ENCODE measurements at places on chromosomes 12 and 14. TPM values are rescaled to one million over a fixed set of nuclear protein-coding genes. Genes with fewer than 3 reads are reported as not detected.

The TCTN2 gene
- 0.43 TPM for polyA plus RNA-seq

The NGB gene
- polyA plus RNA-seq = not detected

The GNB3 gene
- polyA plus RNA-seq = not detected

The AMHR2 gene
- polyA plus RNA-seq = not detected

The TSHR gene
- not detected for polyA plus RNA-seq

The RGS6 gene
- polyA plus RNA-seq = not detected

The ESPL1 gene
- polyA plus RNA-seq = not detected

The PNMA1 gene
- 20.9 TPM for polyA plus RNA-seq

The RBM23 gene
- 49.7 TPM for polyA plus RNA-seq

The CLEC12A gene
- 0.55 TPM for polyA plus RNA-seq

The FAM181A gene
- not detected for polyA plus RNA-seq

The CLECL1 gene
- 168 TPM for polyA plus RNA-seq

The CBLN3 gene
- 2.9 TPM for polyA plus RNA-seq

The CCND2 gene
- polyA plus RNA-seq = 11.7 TPM

The C12orf50 gene
- polyA plus RNA-seq = not detected

The FKBP3 gene
- 63.6 TPM for polyA plus RNA-seq

The FUT8 gene
- polyA plus RNA-seq = 14.0 TPM

The TMEM52B gene
- polyA plus RNA-seq = not detected

The AQP6 gene
- polyA plus RNA-seq = not detected

The LHX5 gene
- polyA plus RNA-seq = not detected

The LMO3 gene
- polyA plus RNA-seq = not detected

The OR11H7 gene
- polyA plus RNA-seq = not detected

The PRH2 gene
- polyA plus RNA-seq = not detected

The SLC25A21 gene
- not detected for polyA plus RNA-seq

The SOX5 gene
- polyA plus RNA-seq = 11.0 TPM

The ITGA7 gene
- polyA plus RNA-seq = 0.13 TPM

The OR4K2 gene
- polyA plus RNA-seq = not detected

The CACNA2D4 gene
- 2.0 TPM for polyA plus RNA-seq

The P2RX7 gene
- polyA plus RNA-seq = 3.8 TPM

The APOF gene
- not detected for polyA plus RNA-seq

The CELA1 gene
- 0.58 TPM for polyA plus RNA-seq

The MMP19 gene
- polyA plus RNA-seq = not detected

The PCED1B gene
- 34.0 TPM for polyA plus RNA-seq

The ARF6 gene
- 222 TPM for polyA plus RNA-seq

The PRR4 gene
- polyA plus RNA-seq = 3.5 TPM
